ENCODE measurements at places on chromosomes 7 and 10.

- no peak for DNase-seq
Measured at GRCh38 chr7:87091487-87092066, 32.1 kb upstream of the ELAPOR2 start.

- no peak for DNase-seq
Measured at GRCh38 chr7:108014215-108014614, 11.3 kb upstream of the LAMB1 start.

GRCh38 chr7:16780596-16780995, 24.2 kb downstream of the AGR2 start:
- DNase-seq: no peak

DNA sequence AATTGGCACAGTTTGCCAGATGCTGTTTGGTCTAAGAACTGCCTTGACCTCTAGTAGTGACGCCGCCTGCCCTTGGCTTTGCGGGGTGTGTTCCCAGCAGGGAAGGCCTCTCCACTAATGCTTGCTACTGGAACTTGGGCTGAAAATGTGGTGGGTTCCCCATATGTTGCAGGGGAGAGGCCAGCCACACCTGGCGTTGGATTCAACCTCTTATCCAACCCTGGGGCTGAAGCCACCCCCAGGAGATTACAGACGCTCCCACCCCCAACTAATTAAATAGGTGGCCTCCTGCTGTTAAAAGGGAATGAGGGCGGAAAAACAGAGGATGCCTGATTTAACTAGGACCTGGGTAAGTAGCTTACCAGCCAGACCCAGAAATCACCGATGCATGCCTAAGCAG, 19.2 kb upstream of the ATOH7 start:
- DNase-seq: no peak

DNA sequence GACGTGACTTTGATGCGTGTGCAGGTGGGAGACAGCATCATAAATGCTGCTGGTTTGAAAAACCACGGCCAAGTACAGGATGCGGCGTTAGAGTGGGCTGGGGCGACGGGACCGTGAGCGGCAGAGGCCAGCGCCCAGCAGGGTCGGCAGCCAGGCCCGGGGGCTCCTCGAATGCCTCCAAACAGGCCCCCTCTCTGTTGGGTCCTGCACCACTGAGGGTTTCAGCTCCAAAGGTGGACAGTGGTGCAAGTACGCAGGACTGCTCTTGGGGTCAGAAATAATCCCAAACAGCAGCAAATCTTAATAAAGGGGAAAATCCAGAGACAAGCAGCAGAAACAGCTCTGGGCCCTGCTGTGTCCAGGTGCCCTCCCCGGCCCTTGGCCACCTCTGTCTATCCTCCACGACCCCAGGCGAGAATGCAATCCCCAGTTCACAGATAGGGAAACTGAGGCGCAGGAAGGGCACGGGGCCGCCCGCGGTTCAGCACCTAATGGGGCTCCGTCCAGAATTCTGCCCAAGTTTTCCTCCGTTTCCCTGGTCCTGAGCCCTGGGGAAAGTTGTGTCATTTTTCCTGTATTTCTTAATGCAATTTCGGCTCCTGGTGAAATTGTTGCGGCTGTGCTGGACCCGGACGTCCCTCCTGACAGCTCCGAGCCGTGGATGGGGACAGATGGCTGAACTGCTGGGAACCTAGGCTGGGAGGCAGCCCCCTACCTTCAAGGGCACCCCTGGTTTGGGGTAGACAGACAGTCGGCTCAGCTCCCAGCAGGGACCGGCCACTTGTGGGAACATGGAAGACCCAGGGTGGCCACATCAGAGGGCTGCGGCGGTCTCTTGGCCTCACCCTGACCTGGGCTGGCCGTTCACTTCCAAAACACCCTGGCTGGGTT, 97.4 kb downstream of the FOXL3 start:
- no peak for DNase-seq

GRCh38 chr7:129143724-129144094, 798 bp upstream of the TSPAN33 start:
- no peak for DNase-seq

GRCh38 chr7:111413739-111414138, 148.6 kb downstream of the IMMP2L start:
- DNase-seq: no peak

DNA sequence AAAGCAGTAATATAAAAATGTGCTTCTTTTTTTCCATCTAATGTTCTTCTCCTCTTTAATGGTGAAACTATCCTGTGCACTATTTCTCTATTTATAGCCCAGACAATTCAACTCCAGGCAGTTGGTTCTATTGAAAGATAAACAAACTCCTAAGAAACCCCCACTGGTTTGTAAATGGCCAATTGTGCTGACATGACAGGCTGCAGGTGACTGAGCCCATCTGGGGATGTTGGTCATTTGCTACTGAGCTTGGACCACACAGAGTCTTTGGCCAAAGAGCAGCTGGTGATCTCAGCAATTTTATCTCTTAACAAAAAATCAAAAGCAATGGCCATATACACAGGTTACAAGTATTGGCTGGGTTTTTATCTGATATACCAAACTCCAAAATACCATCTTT, 631.8 kb upstream of the CELF2 start:
- no peak for DNase-seq

DNA sequence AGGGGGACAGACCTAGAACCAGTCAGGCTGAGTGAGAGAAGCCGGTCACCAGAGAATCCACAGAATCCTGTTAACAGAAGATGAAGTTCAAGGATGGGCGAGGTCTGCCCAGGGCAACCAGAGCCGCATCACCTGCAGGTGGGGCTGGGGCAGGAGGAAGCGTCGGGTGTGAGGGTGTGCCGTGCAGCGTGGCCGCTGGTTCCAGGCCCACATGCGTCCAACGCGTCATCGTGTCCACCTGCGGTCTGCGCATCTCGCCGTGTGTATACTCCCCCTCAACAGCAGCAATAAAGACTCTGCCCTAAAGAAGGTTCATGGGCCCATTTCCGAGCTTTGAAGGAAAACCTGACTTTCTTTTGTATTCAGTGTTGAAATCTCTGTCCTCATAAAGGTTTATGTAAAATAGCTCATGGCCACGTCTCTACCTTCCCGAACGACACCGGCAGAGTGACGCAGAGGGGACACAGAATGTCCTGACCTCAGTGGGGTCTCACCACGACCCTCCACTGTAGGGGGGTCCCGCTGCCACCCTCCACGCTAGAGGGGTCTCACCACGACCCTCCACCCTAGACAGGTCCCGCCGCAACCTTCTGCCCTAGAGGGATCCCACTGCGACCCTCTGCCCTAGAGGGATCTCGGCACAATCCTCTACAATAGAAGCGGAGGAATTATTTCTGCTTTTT, 446.9 kb downstream of the PTPRN2 start:
- no peak for DNase-seq

GRCh38 chr10:95814011-95814727, 58.2 kb downstream of the ENTPD1 start:
- no peak for DNase-seq
